Germinal center (tissue), 1 donor: ENCODE measurements at places on chromosomes 5 and 9.

- DNase-seq = no peak
Measured at GRCh38 chr5:6755519-6755918, 42.3 kb downstream of the TENT4A start.

DNA sequence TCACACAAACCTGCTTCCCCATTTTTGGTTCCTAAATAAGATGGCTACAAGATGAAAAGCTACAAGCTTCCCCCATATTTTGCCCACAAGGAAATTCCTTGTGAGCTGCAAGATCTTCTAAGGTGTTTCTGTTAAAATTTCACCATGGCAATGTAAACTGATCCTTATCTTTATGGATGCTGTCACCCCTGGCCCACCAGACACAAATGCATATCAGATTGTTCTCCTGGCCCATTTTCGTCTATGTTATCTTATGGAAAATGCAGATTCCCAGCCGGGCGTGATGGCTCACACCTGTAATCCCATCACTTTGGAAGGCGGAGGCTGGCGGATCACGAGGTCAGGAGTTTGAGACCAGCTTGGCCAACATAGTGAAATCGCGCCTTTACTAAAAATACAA lies 65.1 kb upstream of the IL6ST start:
- no peak for DNase-seq

- no peak for DNase-seq
Measured at GRCh38 chr9:129962451-129962864, 80.5 kb downstream of the FNBP1 start.

GRCh38 chr9:20592673-20593072 lies 29.6 kb downstream of the MLLT3 start:
- DNase-seq = no peak

DNA sequence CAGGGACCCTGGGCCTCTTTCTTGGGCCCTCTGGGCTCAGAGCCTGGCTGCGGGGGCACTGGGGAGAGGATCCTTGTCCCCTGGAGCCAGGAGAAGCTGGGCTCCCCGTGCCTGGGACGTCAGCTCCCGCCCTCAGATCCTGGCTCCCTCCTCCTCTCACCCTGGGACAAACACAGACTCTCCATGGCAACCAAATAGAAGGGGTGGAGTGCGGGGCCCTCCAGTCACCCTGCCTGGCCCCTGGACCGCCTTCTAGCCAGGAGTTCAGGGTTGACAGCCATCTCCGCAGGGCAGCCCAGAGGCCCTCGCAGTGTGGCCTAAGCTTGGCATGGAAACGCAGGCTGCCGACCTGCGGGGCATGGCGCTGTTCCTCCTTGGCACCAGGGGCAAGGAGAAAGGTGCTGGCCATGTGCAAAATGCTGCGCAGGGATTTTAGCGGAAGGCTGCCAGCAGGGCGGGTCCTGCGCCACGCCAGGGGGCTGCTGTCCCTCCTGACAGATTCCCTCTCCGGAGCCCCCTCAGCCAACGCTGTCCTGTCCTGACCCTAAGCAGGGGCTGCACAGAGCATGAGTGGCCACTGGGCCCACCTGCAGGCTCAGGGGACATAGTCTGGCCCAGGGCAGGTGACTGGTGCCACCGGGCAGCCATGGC lies 1.0 kb downstream of the ZDHHC11 start:
- DNase-seq = no peak

GRCh38 chr5:35899800-35900199 lies 38.6 kb downstream of the CAPSL start:
- no peak for DNase-seq

DNA sequence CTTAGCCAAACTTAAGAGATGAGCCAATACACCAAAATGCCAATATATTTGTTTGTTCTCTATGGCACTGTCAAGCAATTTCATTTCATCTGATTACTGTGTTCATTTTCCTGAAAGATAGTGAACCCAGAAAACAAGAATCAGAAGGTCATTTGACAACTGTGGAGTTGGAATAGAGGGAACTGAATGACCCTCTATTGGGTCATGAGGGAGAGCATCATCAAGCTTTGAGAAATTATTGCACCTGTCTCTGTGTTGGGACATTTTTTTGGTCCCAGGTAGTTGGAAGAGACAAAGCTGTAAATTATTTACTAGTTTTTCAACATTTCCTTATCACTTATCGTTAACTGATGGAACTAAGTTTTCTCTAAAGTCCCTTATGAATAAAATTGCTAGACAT lies 129.4 kb downstream of the GHR start:
- DNase-seq = no peak

DNA sequence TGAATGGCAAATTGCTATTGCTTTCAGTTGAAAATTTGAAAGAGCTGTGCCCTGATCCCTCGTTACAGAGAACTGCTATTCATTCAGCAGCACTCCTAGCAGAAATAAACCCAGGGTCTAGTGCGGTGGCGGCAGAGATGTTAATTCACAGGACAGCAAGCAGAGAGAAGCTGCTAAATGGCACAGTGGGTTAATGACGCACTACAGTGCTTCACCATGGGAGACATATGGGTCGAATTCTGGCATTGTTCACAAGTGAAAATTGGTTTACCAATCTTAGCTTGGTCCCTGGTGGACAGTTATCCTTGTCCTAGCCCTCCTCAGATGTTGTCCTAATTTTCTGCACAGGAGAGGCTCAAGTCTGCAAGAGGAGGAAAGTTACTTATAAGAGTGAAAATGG lies 807.4 kb downstream of the TLE1 start:
- no peak for DNase-seq

GRCh38 chr9:18319918-18320445 lies 154.0 kb upstream of the ADAMTSL1 start:
- DNase-seq = no peak

GRCh38 chr5:142059304-142059940 lies 46.6 kb upstream of the GNPDA1 start:
- no peak for DNase-seq

- DNase-seq = no peak
Measured at GRCh38 chr5:58437661-58438060, 22.2 kb downstream of the PLK2 start.

DNA sequence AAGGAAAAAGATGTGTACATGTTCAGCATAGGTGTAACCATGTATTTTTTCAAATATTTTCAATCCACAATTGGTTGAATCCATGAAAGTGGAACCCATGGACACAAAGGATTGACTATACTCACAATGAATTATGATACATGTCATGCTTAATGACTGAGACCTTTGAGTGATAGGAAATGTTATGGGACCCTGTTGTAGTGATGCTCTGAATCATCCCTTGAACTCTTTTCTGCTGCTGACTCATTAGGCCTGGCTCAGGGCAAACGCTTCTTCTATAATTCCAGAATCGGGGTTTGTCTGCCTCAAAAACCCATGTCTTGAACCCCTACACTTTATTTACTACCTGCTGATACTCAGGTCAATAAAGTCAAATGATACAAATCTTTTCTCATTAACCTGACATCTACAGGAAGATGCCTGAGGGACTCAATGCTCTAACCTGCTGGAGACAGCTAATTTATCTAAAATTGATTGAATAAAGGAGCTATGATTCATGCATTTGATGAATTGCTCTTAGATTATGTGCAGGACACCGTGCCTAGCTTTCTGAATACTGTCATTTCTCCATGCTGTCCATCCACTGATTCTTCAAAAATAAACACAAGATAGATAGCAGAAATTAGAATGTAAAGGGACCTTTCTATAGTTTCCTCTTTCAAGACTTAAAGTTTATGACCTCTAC lies 260.1 kb downstream of the PRELID2 start:
- no peak for DNase-seq

DNA sequence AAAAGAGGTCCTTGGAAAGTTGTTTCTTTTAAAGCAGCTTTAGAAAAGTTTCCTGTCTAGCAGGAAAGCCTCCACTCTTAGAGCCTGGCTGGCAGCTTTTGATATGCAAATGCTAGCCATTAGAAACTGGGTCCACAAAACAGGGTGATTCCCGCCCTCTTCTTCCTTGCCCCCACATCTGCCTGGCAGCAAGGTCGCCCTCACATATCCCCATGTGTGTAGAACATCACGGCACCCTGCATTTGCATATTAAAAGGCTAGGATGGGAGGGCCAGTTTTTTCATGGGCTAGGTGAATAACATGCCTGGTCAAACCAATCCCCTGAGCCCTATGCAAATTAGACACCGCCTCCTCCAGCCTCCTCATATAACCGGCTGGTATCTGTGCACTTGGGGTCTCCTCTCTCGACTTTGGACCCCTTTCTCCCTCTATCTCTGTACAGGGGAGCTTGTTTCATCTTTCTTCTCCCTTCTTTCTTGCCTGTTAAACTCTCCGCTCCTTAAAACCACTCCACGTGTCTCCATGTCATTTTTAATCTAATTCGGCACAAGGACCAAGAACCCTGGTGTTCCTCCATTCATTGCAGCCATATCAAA lies 426.8 kb upstream of the CTNND2 start:
- no peak for DNase-seq

- no peak for DNase-seq
Measured at GRCh38 chr9:76615177-76615603, 149.0 kb upstream of the PCA3 start.

DNA sequence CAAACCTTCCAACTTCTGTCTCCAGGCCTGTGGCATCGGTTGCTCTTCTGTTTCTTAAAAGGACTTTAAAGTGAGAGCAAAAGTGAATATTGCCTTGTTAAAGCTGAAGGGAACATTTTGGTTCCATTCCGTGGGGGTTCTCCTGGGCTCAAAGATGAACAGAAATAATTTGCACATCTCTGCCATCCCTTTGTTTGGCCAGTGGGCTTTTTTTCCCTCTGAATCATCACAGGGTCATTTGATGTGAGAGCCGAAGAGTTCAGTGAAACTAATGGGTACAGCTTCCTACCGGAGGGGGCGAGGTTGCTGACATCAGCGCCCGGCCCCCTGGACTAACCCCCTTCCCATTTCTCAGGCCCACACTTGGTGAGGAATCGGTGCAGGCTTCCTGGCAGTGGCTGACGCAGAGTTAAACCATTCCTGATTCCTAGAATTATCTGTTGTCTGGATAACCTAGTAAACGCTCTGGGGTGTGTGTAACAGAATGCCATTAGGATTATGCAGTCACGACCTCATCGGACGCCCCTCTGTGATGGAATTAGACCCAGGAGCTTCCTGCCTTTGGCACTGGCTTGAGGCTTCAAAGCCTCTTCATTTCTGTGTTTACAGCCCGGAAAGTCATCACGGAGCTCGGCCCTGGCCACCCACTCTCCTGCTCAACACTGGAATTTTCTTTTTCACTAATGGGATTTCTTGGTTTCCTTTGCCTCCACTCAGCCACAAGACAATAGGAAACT lies 61.6 kb upstream of the RPL26L1 start:
- no peak for DNase-seq

DNA sequence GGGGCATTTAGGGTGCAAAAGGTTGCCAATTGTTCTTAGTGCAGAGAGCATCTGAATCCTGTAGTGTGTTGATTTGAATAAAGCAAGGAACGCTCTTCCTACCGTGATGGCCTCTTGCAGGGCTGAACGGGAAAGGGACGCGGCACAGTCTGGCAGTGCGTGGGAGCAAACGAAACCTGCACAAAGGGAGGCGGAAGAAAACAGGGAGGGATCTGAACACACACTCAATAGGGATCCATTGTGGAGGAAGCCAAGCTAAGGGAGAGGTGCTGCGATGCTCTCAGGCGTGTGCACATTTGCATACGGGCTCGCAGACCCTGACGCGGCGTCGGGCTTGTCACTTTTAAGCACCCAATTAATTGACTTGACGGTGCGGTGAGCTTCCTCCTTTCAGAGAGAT lies 414.0 kb upstream of the IRX1 start:
- no peak for DNase-seq

GRCh38 chr5:62561896-62562295 lies 16.7 kb upstream of the LRRC70 start:
- DNase-seq = no peak
